ENCODE measurements at places on chromosomes 1 and 21.

- DNase-seq, result no peak
These were observed 188.3 kb downstream of the NRIP1 start for GRCh38 chr21:14876524-14876840.

- DNase-seq, result no peak
These were observed 18.9 kb upstream of the TENT5C start for GRCh38 chr1:117586747-117587498.

DNA sequence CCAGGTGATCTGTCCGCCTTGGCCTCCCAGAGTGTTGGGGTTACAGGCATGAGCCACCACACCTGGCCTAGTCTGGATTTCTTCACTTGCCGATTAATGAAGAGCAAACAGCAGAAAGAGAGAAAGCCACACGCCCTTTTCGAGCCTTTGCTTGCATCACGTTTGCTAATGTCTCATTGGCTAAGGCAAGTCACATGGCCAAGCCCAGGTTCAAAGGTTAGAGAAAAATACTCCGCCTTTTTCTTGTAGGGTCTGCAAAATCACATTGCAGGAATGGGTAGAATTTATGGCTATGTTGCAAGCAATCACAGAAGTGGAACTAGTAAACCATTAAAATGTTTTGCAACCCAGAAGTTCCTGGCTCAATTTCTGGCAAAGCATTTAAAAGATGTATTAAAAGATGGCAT is 26.8 kb upstream of the BACH1 start:
- no peak for DNase-seq

- no peak for DNase-seq
These were observed 36.4 kb upstream of the CLDN14 start for GRCh38 chr21:36516281-36516680.

DNA sequence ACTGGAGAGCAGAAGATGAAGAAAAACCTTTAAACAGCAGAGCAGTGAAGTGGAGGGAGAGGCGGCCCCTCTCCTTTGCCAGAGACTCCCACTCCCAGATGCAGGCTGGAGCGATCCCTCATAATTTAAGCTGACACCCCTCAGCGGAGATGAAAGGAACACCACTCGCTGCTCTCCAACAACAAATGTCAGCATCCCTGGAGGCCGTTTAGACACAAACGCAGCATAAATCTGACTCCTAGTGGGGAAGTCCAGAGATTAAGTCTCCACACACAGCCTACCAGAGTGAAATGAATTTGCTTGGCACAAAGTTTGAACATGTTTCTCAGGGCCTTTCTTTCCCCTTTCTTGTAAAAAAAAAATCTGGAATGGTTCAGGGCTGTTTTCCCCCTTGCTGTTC is 137.8 kb downstream of the LMX1A start:
- no peak for DNase-seq

GRCh38 chr1:54413295-54413694 is 7.1 kb upstream of the SSBP3 start:
- peak; percentile 31 for DNase-seq

DNA sequence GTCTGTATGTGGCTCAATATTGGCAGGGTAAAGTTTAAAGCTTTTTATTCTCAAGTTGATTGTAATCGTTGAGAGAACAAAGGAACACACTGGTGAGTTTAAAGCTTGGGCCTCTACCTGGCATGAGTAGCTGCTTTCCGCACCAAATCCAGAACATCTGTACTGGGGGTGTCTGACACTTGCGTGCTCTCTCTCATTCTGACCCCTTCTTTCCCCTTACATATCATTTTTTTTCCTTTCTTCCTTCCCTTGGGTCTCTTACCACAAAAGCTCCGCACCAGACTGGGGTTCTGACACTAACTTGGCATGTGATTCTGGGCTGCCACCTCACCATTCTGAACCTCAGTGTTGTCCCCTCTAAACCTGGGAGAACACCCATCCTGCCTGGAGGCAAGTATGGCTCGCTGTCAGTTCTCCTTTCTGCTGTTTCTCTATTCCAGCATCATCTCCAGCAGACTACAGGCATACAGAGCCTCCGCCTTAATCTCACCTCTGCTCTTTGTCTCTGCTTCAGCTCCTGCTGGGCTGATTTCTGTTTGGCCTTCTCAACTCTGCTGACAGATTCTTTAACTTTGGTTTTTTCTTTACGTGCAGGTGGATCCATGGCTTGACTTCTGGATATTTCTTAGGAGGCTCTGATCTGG is 859 bp upstream of the ERMAP start:
- no peak for DNase-seq

DNA sequence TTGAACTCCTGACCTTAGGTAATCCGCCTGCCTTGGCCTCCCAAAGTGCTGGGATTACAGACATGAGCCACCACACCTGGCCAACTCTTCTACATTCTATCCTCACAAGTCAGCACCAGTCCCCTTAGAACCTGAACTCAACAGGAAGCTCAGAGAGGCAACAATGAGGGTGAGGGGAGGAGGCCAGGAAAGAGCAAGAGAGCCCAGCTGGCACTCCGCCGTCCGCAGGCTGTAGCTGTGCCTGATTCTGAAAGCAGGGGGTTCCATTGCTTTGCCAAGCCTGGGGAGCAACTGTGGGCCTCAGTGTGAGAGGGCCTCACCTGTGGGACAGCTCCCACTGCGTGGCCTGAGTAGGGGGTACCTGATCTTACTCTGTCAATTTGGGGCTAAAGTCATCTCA is 18.7 kb downstream of the STK40 start:
- no peak for DNase-seq

GRCh38 chr1:10814312-10814711 is 17.9 kb upstream of the CASZ1 start:
- DNase-seq, result no peak

GRCh38 chr1:42692911-42693310 is 10.7 kb downstream of the YBX1 start:
- no peak for DNase-seq

GRCh38 chr1:240508950-240509349 is 103.0 kb downstream of the GREM2 start:
- DNase-seq, result no peak

GRCh38 chr1:29282135-29282923 is 46.0 kb downstream of the PTPRU start:
- no peak for DNase-seq

GRCh38 chr21:41507521-41508414 is at the start of gene TMPRSS2:
TSS of gene TMPRSS2 (minus strand) at chr21:41508158. CDS start at chr21:41498133, 10,025 bp downstream.
- DNase-seq, result no peak

GRCh38 chr1:203544485-203544884 is 50.5 kb downstream of the OPTC start:
- no peak for DNase-seq

DNA sequence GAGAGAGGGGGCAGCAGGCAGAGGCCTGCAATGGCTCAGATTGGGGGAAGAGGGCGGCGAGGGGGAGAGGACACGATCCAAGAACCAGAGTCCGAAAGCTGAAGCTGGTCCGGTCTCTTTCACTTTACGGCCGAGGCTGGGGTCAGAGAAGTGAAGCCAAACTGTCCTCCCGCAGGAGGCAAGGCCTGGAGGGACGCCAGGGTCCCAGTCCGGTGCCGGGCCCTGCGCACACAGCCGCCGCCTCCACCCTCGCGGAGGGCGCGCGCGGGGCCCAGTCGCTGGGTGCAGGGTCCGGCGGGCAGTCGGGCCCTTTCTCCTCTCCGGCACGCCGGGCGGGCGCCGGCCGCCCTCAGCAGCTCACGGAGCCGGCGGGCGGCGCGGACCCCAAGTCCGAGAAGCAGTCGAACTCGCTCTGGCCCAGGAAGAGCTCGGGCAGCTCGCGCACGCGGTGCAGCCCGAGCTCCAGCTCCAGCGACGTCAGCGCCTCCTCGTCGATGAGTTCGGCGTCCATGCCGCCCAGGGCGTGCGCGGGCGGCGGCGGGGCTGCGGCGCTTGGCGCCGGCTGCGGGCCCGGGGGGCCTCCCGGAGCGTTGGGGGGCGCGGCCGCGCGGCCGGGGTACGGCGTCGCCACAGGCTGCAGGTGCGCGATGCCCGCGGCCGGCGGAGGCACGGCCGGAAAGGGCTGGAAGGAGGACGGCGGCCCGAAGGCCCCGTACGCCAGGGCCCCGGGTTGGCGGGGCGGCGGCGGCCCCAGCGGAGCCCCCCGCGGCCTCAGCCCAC is 749 bp downstream of the CITED4 start:
- DNase-seq, result no peak

GRCh38 chr1:233327651-233328141 is at the start of gene MAP3K21:
TSS of gene MAP3K21 (plus strand) at chr1:233327724. CDS start at chr1:233328029, 305 bp downstream.
- DNase-seq, result no peak

DNA sequence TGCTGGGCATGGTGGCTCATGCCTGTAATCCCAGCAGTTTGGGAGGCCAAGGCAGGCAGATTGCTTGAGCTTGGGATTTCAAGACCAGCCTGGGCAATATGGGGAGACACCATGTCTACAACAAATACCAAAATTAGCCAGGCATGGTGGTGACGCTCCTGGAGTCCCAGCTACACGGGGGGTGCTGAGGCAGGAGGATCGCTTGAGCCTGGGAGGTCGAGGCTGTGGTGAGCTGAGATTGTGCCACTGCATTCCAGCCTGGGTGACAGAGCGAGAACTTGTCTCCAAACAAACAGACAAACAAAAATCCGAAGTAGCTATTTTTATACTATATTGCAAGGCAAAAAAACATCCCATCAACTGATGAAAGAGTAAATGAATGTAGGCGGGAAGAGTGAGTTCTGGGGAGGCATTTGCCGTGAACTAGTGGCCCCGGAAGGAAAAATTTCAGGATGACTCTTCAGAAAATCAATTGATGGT is 40.6 kb downstream of the NCMAP start:
- no peak for DNase-seq

DNA sequence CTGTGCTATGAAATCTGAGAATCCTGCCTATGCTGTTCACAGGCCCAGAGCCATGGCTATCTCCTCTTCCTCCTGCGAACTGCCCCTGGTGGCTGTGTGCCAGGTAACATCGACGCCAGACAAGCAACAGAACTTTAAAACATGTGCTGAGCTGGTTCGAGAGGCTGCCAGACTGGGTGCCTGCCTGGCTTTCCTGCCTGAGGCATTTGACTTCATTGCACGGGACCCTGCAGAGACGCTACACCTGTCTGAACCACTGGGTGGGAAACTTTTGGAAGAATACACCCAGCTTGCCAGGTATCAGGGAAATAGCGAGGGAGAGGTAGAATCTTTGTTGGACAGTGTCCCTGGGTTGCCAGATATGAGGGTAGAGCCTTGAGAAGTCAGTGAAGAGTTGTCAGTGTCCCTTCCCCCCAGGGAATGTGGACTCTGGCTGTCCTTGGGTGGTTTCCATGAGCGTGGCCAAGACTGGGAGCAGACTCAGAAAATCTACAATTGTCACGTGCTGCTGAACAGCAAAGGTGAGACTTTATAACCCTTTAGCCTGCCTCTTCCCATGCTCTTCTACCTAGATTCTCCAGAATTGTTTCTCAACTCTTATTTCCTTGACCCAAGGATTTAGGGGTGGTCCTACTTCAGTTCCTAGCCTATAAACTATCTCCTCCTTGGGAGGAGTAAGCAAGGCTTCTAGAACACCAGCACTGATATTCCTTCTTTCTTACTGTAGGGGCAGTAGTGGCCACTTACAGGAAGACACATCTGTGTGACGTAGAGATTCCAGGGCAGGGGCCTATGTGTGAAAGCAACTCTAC is 1.4 kb downstream of the NIT1 start:
- no peak for DNase-seq

DNA sequence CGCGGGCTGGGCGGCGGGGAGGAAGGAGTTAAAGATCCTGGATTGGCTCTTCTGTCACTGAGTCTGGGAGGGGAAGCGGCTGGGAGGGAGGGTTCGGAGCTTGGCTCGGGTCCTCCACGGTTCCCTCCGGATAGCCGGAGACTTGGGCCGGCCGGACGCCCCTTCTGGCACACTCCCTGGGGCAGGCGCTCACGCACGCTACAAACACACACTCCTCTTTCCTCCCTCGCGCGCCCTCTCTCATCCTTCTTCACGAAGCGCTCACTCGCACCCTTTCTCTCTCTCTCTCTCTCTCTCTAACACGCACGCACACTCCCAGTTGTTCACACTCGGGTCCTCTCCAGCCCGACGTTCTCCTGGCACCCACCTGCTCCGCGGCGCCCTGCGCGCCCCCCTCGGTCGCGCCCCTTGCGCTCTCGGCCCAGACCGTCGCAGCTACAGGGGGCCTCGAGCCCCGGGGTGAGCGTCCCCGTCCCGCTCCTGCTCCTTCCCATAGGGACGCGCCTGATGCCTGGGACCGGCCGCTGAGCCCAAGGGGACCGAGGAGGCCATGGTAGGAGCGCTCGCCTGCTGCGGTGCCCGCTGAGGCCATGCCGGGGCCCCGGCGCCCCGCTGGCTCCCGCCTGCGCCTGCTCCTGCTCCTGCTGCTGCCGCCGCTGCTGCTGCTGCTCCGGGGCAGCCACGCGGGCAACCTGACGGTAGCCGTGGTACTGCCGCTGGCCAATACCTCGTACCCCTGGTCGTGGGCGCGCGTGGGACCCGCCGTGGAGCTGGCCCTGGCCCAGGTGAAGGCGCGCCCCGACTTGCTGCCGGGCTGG is at the start of gene NPR1:
Gene NPR1, plus strand, starts transcription at position 170 of the 818 bp plus-strand sequence. Its CDS starts 421 bp downstream, at position 591.
- no peak for DNase-seq

DNA sequence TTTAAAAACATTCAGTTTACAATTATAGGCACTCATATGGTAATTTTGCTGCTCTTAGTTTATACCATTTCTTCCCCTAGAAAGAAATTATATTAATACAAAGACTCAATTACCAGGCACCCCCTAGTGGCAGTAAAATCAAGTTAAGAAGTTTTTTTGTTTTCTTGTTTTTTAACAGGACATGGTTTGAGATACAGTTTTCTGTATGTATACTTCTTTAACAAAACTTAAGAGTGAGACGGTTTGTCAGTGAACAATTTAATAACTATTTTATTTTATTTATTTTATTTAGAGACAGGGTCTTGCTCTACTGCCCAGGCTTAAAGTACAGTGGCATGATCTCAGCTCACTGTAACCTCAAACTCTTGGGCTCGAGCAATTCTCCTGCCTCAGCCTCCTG is 224.6 kb downstream of the FAF1 start:
- DNase-seq, result no peak

GRCh38 chr1:198167436-198167934 is 10.7 kb downstream of the NEK7 start:
- DNase-seq, result no peak

DNA sequence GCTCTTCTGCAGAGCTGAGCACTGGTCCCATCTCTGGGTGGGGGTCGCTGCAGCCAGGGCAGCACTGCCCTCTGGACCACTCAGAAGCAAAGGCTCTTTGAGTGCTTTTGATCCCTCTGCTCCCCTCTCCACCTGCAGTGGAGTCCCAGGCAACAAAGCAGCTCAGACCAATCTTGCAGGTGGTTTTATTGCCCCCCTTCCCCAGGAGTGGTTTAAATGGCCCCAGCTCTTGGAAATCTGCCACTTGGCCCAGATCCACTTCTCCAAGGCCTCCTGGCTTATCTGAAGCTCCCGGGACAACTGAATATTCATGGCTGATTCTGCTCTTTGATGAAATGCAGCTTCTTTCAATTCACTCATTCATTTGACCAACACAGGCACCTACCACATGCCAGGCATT is 2.7 kb downstream of the STUM start:
- no peak for DNase-seq

- no peak for DNase-seq
These were observed 28.1 kb downstream of the ANGPTL3 start for GRCh38 chr1:62625415-62625814.

DNA sequence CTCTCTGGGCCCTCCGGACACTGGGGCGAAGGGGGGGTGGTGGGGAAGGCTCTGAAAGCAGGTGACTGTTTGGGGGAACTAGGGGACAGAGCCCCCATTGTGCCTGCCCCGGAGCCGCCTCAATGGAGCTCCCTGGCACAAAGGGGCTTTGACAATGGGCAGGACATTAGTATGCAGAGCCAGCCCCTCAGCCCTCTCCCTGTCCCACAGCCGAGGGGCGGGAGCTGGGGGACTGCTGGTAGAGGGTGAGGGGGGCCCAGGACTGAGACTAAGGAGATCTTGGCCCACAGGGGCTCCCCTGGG is 7.8 kb downstream of the KCNJ10 start:
- DNase-seq, result no peak
